ENCODE measurements at places on chromosomes 2 and 18.

- no peak for DNase-seq
Observed at GRCh38 chr2:240162531-240162930, 22.1 kb upstream of the OTOS start.

DNA sequence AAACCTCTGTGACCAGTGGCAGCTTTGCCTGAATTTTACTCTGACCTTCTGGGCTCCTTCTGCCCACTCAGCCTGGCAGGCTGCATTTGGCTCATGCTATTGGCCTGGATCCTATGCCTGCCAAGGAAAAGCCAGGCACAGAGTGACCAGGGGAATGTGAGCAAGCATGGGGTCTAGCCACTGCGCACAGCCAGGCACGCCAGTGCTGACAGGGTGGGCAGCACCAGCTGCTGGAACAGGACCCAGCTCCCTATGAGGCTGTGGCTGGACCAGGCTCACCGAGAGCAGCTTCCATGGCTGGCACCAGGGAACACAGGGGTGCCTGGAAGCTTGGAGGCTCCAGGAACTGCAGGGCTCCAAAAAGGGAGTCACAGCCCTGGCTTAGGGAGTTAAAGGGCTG lies 311.5 kb upstream of the SYT4 start:
- no peak for DNase-seq

GRCh38 chr2:206642075-206643025 lies at the start of gene FAM237A:
Gene FAM237A, plus strand, starts transcription at chr2:206642487. Its CDS starts 1,750 bp downstream, at chr2:206644237.
- DNase-seq, result peak; percentile 27

DNA sequence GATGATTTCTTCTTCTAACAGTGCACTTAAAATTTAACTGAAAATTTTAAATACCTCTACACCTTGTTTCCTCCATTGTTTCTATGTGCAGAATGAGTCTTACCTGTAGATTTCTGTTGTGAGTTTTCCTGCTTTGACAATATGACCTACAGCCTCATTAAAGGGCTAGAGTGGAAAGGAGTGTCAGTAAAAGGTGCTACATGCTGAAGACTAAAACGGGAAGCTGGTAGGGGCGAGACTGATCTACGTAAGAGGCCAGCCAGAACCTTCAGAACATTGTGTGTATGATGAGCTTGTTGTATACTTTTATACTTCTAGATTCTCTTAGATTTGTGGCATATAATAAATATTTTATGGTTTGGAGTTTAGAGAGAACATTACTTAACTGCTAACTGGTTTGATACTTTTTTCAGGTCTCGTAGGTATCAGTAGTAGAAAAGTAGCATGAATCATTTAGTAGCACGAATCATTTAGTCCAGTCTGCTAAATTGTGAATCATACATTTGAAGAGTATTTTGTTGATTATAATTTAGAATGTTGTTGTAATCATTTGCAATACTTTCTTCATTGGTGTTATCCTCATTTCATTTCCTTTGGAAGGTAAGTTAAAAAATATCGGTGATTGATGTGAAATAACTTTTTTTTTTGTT lies 14.3 kb downstream of the INSIG2 start:
- DNase-seq, result no peak

DNA sequence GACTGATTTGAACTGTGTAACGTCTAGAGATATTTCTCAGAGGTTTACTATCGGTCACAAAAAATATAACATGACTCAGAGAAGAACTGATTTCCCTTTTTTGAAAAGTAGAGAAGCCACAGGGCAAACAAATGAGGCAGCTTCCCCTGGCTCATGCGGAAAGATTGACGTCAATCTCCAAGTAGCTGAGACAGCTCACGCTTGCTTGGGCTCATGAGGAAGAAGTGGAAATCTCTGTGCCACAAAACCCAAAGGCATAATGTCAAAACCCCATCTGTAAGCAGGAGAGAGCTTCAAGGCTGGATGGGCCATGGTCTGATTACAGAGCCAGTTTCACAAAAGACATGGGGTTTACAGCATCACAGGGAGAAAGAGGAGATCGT lies 188.1 kb downstream of the ARL4C start:
- no peak for DNase-seq
